ENCODE measurements at places on chromosomes 12 and 14.

DNA sequence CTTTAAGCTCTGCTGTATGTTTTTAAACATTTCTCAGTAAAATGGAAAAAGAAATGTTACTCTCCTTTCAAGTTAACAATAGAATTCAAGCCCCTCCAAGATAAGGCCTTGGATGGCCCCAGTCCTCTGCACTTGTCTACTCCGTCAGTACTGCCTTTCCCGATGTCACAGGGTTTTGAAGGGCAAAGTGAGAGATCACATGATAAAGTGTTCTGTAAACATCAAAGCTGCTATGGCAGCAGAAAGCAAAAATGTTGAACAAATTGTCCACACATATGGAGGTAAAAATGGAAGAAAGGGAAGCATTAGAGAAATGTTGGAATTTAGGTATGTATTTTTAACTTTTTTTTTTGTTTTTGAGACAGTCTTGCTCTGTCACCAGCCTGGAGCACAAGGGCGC, 33.5 kb upstream of the CDK2AP1 start:
- DNase-seq, result no peak

GRCh38 chr12:126747530-126748149, 1519.3 kb upstream of the TMEM132C start:
- no peak for DNase-seq

DNA sequence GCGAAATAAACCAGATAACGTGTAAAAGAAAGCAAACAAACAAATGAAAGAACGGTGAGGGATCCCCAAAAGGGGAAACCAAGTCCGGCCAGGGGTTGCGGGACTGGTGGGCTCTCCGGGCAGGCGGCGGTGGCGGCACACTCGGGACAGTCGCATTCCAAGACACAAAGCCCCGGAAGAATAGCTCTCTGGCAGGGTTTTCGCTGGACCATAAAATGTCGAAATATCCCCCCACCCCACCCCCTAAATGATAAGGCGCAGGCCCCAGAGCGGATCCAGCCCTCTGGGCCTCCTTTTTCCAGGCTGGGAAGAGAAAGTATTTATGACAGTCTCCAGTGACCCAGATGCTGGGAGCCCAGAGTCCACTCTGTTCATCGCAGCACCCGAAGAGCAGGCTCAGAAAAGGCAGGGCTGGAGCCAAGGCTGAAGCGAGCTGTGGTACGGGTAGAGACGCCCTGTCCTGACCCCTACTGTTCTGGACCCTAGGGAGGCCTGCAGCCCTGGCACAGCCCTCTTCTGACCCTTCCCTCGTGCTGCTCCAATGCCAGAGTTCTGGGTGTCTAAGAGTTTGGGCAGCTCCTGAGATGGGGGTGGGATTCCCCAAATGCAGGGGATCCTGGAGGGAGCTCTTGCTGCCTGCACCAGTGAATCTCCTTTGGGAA, 2.1 kb upstream of the HOXC8 start:
- DNase-seq, result no peak

- no peak for DNase-seq
Observed at GRCh38 chr14:21098076-21098891, at the start of gene ZNF219. Gene ZNF219 (minus strand): TSS chr14:21098655. CDS start chr14:21093591, 5,064 bp downstream.

DNA sequence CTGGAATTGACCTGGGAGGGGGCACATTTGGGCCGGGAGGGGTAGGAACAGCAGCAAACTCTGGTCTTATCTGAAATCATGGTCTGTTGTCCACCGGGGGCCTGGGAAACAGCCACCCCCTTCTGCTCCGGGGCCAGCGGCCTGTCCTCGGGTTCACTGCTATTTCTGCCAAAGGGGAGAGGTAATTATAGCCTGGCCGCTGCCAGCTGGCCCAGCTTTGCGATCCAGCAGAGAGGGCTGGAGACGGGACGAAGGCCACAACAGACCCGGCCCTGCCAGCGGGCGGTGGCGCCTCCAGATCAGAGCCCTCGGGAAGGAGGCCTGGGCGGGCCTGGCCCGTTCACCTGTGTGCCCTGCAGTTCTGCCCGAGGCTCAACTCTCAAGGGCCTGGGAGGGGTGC, at the start of gene C14orf180:
C14orf180 (plus strand) TSS at position 258 of the 400 bp plus-strand sequence. CDS start 6,667 bp downstream, outside the sequence.
- DNase-seq, result no peak

GRCh38 chr14:89225607-89226006, 191.4 kb downstream of the FOXN3 start:
- DNase-seq, result no peak

DNA sequence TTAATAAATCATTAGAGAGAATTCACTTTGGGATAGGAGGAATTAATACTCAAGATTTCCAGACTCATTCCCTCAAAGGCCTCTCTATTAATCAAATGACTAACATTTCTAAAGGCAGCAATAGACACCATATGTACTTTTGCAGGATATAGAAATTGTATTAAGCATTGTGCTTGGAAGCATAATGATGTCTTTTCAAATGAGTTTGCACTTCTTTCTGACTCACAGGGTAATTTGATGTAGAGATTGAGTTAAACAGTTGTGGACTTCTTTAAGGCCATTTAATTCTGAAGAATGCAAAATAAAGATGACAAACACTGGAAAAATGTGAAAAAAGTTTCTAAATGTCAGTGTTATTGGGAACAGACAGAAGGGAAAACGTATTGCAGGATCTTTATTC, 63.4 kb upstream of the CSRP2 start:
- DNase-seq, result no peak

- DNase-seq, result no peak
Observed at GRCh38 chr14:32552766-32553165, 223.7 kb downstream of the AKAP6 start.

DNA sequence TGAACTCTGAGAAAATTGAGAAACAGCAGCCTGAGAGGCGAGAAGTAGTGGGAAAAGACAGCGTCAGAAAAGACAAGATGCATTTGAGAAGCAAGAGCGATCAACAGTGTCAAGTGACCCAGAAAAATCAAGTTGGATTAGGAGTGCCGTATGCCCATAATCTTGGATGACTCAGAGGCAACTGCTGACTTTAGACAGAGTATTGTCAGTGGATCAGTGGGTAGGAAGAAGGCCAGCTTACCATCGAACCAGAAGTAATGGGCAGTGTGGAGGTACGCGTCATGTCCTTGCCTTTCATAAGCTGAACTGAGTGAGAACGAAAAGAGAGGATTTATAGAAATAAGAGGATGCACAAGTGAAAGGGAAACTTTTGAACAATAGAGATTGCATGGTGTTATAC, 151.0 kb upstream of the NAV3 start:
- no peak for DNase-seq

DNA sequence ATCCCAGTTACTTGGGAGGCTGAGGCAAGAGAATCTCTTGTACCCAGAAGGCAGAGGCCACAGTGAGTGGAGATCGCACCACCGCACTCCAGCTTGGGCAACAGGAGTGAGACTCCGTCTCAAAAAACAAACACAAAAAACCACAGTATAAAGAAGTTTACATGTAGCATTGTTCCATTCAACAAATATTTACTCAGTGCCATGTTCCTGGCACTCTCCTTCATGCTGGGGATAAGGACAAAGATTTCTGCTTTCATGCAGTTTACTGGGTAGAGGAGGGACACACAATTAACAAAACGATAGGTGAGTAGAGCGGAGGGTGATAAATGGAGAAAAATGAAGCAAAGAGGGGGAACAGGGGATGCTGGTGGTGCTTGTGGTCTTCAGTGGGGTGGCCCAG, 68.2 kb upstream of the OVCH1 start:
- DNase-seq, result no peak

DNA sequence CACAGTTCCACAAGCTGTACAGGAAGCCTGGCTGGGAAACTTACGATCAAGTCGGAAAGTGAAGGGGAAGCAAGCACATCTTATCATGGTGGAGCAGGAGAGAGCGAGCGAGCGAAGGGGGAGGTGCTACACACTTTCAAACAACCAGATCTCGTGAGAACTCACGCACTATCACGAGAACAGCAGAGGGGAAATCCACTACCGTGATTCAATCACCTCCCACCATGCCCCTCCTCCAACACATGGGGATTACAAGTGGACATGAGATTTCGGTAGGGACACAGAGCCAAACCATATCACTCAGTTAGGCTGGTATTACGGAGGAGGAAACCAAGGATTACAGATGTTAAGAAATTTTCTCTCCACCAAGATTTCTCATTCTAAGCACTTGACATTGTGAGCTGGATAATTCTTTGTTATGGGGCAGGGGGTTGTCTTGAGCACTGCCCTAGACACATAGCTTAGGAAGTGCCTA, 262.0 kb upstream of the G2E3 start:
- DNase-seq, result no peak

DNA sequence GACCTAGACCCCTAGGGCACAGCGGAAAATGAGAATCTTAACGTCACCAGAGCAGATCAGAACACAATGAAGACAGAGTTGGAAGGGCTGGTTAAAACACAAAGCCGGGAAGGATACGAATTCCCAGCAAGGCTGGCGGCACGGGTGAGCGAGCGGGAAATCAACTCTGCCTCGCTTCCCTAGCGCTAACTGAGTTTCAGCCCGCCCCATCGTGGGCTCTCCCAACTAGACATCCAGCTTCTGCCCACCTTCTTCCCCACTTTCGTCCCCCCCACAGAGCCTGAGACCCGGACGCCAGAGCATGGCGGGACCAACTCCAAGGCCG, 377 bp downstream of the CCNT1 start:
- DNase-seq, result no peak

- DNase-seq, result no peak
Observed at GRCh38 chr12:1680804-1681492, 9.9 kb upstream of the ADIPOR2 start.

GRCh38 chr12:79874665-79875064, 60.2 kb downstream of the PPP1R12A start:
- DNase-seq, result no peak

DNA sequence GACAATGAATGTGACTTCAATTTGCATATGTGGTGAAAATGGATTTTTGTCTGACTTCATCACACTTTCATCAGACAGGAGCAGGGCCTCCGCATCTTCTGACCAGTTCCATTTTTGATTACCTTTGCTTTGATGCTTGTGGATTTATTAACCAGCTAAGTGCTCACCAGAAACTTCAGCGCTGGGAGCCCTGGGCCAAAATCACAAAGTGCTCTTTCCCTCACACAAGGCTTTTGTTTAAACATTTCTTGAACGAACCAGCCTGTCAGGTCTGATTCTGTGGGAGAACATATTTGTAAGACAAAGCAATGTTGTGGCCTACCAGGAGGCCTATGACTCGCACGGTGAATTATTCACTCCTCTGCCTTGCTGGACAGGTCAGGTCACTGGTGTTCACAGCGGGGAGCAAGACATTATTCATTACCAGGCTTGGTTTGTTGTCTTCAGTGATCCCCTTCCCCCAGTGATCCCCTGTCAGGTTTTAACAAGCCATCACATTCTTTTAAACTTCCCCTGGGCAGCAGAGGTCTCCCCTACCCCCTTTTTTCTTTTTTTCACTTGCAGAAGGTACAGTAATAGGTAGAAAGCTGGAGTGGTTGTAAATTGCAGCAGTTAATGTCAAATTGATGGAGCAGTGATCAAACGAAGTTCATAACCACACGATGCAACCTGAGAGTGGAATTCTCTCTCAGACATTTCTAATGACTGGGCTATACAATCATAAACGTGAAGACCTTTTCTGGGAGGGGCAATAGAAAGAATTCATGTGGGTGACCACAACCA, 167.5 kb upstream of the PRICKLE1 start:
- DNase-seq, result no peak

GRCh38 chr14:74014299-74014698, 4.8 kb downstream of the ENTPD5 start:
- DNase-seq, result no peak

GRCh38 chr14:101202627-101203404, 299.3 kb upstream of the RTL1 start:
- no peak for DNase-seq

GRCh38 chr14:101719708-101720107, 41.8 kb upstream of the PPP2R5C start:
- DNase-seq, result no peak

DNA sequence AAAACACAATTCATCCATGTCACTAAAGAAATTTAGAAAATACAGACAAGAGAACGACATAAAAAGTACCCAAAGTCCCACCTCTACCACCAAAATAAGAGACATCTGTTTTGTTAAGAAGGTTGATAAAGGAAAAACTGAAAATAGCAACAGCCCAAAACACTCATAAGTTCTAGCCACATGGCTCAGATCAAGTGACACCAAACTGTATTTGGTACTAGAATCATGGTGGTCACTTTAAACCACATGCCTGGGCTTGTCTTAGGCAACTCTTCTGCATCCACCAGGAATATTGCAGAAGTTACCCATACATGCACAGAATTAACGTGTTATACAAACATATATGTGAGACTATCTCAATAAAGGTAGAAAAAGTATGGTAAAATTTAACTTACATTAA, 78.2 kb upstream of the GTF2A1 start:
- no peak for DNase-seq

DNA sequence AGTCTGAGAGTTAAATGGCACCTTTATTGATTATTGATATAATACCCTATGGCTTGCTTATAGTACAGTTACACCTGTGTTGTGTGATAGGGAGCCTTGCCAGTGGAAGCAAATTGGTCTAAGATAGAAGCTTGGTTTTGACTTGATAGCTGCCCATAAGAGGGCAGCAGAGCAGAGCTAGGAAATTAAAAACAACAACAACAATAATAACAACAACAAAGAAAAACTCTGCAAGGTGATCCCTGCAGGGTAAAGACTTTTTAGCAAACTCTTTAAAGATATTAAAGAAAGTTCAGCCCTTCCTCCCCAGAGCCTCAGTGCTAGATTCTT, 18.0 kb upstream of the RNASE10 start:
- no peak for DNase-seq

DNA sequence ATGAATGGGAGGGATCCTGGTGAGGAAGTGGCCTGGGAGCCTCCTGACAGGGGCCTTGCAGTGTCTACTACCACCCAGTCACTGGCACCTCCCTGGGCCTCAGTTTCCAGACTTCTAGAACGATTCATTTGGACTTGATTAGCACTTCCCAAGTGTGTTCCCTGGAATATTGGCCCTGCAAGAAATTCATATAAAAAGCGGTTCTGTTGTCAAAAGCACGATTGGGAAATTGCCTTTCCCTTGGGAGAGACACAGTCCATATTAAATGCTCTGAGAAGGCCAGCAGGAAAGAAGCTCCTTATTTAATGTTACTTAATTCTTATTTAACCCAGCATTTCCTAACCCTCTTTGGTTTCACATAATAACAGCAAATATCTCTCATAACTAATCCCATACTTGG, 61.9 kb downstream of the DRAM1 start:
- DNase-seq, result no peak

- DNase-seq, result no peak
Observed at GRCh38 chr14:72644038-72644437, 249.9 kb downstream of the DPF3 start.

GRCh38 chr12:115598871-115599811, 678.4 kb downstream of the MED13L start:
- no peak for DNase-seq

- no peak for DNase-seq
Observed at GRCh38 chr14:100291305-100292075, 14.8 kb downstream of the SLC25A29 start.

GRCh38 chr12:43758247-43758727, 303 bp downstream of the PUS7L start:
- no peak for DNase-seq

GRCh38 chr12:107859367-107859766, 84.9 kb downstream of the ASCL4 start:
- no peak for DNase-seq

GRCh38 chr14:102819176-102819628, 42.0 kb downstream of the TRAF3 start:
- DNase-seq, result no peak
